ENCODE measurements at places on chromosomes 5 and 9.

DNA sequence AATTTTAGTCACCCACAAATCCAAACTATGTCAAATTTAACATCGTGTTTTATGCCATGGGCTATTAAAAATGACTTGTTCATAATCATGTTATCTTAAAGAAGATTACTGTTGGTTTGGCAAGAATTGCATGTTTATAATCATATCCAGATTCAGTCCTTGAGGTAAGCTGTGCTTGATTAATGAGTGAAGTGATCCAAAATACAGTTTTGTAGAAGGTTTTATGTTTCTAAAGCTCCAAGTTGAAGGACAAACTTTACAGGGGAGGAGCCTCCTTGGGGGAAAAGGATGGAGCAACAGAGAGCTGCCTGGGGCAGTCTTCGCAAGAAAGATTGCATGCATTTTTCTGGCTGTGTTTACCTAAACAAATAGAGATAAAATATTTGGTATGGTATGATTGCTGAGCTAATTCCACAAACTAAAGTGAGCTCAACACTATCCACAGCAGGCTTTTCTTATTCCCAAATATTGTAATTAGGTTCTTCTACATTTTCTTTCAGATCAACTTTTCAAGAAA lies 189.5 kb upstream of the TYRP1 start:
- DNase-seq = no peak

GRCh38 chr5:111545031-111545430 lies 32.7 kb upstream of the STARD4 start:
- DNase-seq = no peak

DNA sequence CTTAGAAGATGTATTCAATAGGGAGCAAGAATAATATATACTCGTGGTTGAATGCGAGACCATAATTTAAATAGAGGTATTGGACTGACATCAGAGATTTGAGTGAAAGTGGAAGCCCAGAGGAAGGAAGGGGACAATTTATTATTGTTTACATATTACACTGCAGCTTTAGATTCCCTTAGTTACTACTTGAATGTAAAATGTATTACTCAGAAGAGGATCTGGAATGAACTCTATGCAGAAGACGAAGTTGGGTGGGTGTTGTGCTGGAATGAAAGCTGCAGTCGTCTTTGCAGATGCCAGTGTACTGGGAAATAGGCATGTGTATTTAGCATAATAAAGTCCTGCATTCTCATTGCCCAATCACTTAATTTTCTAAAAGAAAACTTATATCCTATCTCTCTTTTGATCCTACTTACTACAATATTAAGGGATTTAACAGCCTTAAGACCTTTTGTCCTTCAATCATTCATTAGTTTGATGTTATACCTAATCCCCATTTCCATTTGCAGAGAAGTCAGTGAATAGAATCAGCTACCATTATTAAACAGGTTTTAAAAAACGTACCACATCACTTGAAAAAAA lies 570.7 kb upstream of the WWC1 start:
- no peak for DNase-seq

DNA sequence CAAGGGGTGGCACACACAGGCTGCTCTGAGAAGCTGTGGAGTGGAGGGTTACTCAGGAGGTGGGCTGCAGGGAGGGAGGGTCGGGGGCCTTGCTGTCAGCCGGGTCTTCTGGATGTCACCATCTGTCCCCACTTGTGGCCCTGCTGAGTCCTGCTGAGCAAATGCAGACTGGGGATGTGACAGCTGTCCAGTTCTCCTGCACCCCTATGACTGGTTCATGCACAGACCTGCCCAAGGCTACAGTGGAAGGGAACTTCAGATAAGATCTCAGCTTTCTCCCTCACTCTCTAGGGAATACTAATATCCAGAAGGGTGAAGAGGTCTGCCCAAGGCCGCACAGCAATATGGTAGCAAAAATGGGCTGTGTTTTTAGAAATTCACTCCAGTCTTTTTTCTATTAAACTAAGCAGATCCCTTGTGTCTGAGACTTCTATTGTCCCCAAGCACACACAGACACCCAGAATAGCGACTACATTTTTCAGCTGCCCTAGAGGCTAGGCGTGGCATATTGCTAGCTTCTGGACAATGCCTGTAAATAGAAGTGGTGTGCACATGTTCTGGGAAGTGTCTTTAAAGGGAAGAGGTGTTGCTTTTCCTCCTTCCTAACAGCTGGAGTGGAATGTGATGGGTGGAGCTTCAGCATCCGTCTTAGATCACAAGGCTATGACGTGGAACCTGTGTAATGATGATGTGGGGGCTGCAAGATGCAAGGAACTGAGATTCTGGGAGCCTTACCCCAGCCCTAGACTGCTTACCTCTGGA lies 51.1 kb upstream of the TBC1D2 start:
- peak; percentile 83 for DNase-seq

DNA sequence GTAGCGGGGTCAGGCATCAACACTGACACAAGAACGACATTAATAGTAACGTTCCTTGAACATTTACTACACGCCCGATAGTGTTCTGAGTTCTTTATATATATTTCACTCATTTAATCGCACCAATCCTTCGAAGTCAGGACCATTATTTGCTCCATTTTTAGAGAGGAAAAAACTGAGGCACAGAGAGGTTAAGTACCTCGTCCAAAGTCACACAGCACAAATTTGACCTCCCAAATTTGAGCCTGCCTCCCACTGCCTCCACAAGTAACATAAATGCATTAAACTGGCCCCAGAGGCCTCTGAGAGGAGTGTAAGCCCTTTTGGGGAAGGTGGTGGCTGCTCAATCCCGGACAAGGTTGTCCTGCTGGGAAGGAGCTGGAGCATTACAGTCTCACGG lies 5.8 kb downstream of the RGS14 start:
- DNase-seq = no peak

DNA sequence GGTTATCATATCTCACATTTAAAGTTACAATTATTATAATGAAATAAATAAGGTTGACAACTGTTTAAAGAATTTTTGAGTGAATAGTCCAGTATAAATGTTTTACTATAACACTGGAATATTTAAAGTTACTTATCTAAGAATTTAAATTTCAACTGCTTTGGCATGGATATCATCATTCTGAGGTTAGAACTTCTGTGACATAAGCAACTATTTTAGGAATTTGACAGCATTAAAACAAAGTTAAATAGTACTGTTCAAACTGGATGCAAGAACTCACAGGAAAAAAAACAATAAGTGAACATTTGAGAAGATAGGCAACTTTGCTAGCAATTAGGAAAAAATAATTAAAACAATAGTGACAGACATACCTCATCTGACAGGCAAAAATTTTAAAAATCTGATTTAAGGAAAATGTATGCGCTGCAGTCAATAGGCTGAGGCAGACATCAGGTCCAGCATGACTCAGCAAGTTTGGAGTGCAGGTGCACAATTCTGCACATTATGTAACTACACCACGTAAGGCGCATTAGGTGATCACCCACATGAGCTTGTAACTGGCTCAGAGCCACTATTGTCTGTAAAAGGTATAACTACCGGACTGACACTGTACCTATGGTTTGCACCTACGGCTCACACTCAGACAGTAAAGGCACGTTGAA lies 180.6 kb downstream of the PDE4D start:
- DNase-seq = no peak

DNA sequence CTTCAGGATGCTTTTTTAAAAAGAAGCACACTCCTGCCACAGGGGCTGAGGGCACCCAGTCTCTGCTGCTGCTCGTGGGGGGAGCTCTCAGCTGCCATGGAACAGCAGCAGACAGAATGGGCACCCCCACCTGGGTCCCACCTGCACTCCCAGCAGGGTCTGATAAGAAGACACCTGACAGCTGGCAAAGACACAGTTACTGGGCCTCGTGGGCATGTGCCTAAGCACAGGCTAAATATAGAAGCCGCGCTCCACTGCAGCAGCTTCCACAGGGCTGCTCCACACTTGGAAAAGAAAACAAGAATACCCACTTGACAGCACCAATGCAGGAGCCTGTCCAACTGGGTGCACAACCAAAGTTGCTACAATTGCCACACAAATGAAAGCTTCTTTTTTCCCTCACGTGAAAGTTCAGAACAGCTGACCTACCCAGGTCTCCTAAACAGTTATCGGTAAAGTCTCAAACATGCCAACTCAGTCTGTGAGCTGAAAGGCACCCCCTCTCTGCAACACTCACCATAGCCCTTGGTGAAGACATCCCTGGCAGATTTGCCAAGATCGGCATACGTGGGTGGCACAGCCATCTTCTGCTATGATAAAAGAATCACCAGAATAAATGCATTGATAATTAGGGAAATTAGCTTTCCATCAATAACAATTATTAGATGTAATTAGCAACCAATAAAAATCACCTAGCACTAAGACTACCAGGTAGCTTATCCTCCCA lies 12.2 kb downstream of the VDAC1 start:
- DNase-seq = peak; percentile 50

GRCh38 chr5:110809006-110809405 lies 70.2 kb downstream of the SLC25A46 start:
- DNase-seq = no peak

GRCh38 chr5:1100664-1101574 lies 10.9 kb downstream of the SLC12A7 start:
- no peak for DNase-seq

- no peak for DNase-seq
These were observed 40.9 kb downstream of the STX17 start for GRCh38 chr9:99947395-99947794.

GRCh38 chr9:91855196-91855595 lies 94.8 kb downstream of the ROR2 start:
- DNase-seq = no peak

GRCh38 chr9:13160051-13160450 lies 119.4 kb downstream of the MPDZ start:
- DNase-seq = no peak

GRCh38 chr5:151157426-151158286 lies at the start of gene ANXA6:
Gene ANXA6 (minus strand): TSS chr5:151157779. CDS start chr5:151147901, 9,878 bp downstream.
- peak; percentile 43 for DNase-seq

- DNase-seq = no peak
These were observed 676.4 kb downstream of the PRELID2 start for GRCh38 chr5:145158730-145159129.

GRCh38 chr5:63194126-63194525 lies 615.5 kb downstream of the LRRC70 start:
- no peak for DNase-seq

DNA sequence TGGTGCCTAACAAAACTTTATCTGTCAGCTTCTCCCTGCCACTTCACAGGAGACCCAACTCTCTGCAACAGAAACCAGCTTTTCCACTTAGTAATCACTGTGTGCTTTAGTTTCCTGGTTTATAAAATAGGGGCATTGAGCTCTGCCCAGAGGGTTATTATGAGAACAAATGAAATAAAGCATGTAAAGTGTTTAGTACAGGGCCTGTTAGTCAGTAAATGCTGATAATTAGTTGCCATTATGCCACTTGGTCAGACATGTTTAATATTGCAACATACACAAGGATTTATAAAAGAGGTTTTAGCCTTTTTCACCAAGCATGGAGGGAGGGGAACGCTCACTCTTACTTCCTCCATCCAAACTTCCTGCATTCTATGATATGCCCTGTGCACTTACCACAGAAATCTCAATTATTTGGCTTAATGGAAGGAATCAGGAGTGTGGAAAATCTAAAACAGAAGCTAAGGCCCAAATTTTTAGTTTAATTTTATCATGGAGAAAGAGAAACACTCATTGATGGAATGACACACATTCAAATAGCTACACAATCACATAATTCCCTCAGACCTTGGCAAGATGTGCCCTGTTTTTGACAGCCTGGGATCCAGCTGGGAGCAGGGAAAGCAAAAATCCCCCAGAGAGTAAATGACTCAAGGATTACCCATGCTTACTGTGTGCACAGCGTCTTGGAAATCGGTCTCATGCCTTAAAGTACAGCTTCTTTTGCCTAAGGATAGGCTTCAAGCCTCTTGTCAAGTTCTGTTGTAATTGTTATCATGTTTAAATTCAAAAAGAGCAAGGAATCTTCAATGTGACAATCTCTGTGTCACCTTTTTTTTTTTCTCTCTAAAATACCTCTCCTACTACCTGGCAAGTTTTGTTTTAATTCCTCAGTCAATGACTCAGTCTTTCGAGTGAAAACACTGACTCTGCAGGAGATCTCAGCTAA lies 34.0 kb downstream of the ZNF474 start:
- DNase-seq = no peak

- no peak for DNase-seq
These were observed 13.1 kb upstream of the CTSL start for GRCh38 chr9:87712801-87713277.

GRCh38 chr5:458547-459353 lies 15.8 kb downstream of the EXOC3 start:
- DNase-seq = no peak

DNA sequence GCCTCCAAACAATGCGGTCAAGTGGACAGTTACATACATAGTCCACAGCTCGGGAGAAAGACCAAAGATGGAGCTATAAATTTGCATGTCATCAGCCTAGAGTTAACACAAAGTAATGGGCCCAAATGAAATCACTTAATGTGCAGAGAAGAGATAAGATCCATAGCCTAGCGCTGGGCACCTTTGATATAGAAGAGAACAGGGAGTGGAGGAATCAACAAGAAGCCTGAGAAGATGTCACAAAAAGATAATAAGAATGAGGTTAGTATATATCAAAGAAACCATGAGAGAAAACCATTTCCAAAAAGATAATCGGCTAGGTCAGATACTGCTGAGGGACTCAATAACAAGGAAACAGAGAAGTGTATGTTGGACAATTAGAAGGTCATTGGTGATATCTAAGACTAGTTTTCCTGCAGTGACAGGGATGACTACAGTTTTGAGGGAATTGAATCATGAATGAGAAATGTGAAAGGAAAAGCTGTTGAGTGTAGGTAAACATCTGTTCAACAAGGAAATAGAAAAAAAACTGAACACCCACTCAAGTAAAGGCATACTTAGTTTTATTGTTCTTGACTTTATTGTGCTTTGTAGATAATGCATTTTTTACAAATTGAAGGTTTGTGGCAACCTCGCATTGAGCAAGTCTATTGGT lies 68.7 kb upstream of the CDH6 start:
- no peak for DNase-seq

- DNase-seq = no peak
These were observed 105.5 kb downstream of the AUH start for GRCh38 chr9:91256235-91256634.

DNA sequence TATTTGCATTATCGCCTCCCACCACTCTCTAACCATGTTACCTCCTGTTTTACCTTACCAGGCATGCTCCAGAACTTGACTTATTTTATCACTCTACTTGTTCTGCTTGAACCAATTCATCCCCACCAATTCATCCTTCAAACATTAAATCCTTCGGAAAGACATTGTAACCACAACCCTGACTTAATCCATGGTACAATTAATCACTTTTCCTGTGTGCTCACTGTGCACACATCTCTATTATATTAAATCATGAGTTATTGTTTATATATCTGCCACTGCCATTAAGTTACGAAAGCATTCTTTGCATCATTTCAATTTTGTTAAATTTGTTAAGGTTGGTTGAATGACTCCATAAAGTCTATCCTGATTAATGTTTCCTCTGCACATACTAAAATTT lies 7.4 kb upstream of the C5orf46 start:
- DNase-seq = no peak

- no peak for DNase-seq
These were observed 27.3 kb upstream of the ZSWIM6 start for GRCh38 chr5:61304590-61305381.

- no peak for DNase-seq
These were observed 74.7 kb downstream of the WWC1 start for GRCh38 chr5:168366116-168366515.

GRCh38 chr5:124546643-124547042 lies 199.8 kb downstream of the ZNF608 start:
- no peak for DNase-seq

- DNase-seq = no peak
These were observed 5.5 kb upstream of the N4BP3 start for GRCh38 chr5:178107756-178108310.

- no peak for DNase-seq
These were observed 11.1 kb upstream of the IFNA5 start for GRCh38 chr9:21316032-21316842.

Data from NCI-H2171 (cell line).